Lung (tissue), 17 donors: ENCODE measurements at places on chromosomes 5 and 9. TPM values are rescaled to one million over a fixed set of nuclear protein-coding genes. Genes with fewer than 3 reads are reported as not detected.
A peak's percentile ranks its signal among the peaks of the same experiment; 100 is the strongest.

- no peak for DNase-seq
Measured at GRCh38 chr9:108182950-108183381, 672.8 kb downstream of the ACTL7B start.

- DNase-seq: no peak
Measured at GRCh38 chr9:130610862-130611707, 31.7 kb downstream of the FUBP3 start.

DNA sequence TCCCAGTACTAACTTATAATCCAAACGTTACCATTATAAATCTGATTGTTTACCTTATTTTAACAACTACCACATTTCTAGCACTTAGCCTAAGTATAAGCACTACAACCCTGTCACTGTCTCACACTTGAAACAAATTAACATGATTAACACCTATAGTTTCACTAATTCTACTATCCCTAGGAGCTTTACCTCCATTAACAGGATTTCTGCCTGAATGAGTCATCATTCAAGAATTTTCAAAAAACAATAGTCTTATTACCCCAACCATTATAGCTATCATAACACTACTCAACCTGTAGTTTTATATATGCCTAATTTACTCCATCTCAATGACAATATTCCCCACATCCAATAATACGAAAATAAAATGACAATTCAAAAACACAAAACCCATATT, 89.6 kb downstream of the INSL6 start:
- no peak for DNase-seq

Gene TICAM2
- 1.5 TPM for total RNA-seq

DNA sequence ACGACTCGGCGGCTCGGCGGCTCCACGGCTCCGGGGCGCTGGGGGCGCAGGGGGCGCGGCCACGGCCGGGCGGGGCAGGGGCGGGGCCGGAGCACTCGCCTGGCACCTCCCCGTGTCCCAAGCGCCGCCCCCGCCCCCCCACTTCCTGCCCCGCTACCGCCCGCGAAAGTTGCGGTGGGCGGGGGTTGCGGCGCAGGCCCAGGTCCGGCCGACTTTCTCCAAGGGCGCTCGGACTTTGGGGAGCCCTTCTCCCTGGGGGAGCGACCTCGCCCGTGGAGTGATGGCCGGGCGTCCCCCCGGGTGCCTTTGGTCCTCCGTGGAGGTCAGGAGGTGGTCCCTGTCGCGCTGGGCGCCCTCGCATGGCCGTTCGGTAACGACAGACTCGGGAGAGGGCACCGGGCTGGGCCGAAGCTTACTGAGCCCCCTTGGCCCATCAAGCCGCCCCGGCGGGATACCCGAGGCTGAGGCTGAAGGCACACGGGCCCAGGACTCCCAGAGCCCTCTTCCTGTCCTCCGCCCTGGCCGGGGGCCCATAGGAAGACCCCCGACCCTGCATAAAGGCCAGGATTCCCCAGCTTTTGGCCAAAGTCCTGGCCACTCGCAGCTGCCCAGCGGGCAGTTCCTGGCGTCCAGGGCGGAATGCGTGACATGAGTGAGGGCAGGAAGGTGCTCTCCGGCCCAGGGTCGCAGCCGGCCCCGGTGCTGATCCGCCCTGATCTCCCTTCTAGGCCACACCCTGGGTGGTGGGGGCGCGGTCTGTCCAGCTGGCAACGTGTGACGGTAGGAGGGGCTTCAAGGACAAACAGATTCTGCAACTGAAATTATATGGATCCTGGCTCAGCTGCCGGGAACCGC, 883 bp upstream of the VAV2 start:
- DNase-seq: peak; percentile 92

DNA sequence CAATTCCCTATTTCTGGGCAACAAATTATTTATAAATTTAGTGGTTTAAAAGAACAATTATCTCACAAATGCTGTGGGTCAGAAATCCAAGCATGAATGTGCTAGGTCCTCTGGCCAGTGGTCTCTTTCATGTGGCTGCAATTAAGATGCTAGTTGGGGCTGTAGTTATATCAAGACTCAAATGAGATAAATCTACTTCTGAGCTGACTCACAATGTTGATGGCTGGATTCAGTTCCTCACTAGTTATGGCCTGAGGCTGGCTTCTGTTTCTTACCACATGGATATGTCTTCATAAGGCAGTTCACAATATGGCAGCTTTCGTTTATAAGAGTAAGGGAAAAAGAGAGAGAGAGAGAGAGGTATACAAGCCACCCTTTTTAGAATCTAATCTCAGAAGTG, 717.0 kb downstream of the PRELID2 start:
- DNase-seq: no peak

GRCh38 chr9:131555841-131556673, 10.7 kb downstream of the PRRT1B start:
- no peak for DNase-seq

DNA sequence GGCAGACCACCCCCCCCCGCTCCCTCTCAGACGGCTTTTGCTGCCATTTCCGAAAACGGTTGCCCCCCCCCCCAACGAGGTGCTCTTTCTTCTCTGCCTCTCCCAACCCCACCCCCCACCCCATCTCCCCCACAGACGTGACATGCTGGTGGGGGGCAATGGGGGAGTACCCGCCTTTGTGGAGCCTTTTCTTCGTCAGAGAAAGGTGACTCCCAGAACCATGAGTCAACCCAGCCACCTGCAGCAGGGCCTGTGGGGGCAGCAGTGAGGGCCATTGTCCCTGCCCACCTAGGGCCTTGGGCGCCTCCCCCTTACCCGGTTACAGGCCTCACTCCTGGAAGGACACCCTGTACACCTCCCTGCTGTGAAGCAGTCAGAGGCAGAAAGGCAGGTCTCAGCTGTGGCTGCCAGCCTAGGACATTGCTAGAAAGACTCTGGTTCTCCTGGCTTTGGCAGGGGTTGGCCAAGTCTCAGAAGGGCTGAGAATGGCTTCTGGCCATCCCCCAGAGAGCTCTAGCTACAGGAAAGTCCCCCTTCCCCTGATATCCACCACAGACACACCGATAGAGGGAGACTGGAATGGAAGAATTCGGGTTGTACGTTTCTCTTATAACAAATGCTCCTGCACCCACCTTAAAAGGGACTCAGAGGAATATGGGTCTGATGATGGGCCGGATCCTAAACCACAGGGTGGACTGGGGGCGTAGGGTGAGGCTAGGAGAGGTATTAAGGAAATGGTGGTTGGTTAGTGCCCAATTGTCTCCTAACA, 2.2 kb downstream of the DNAJB5 start:
- no peak for DNase-seq

DNA sequence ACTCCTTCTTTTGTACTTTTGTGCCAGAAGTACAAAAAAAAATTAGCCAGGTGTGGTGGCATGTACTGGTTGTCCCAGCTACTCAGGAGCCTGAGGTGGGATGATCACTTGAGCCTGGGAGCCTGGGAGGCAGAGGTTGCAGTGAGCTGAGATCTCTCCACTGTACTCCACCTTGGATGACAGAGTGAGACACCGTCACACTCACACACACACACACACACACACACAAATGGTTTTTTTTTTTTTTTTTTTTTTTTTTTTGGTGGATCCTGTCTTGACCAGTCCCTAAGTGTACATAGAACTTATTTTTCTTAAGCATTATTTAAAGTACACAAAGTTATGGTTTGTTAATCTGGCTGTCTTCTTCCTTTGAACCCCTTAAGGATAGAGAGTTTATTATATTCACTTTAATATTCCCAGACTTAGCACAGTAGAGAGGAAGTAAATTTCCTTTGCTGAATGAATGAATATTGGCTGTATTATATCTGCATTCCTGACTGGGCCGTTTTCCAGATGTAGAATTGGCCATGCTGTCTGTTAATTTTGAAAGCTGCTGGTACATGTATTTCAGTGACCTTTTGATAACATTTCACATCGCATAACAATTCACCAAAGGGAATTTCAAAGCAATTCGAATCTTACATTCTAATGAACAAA, 429.0 kb upstream of the ZNF608 start:
- DNase-seq: peak; percentile 74

DNA sequence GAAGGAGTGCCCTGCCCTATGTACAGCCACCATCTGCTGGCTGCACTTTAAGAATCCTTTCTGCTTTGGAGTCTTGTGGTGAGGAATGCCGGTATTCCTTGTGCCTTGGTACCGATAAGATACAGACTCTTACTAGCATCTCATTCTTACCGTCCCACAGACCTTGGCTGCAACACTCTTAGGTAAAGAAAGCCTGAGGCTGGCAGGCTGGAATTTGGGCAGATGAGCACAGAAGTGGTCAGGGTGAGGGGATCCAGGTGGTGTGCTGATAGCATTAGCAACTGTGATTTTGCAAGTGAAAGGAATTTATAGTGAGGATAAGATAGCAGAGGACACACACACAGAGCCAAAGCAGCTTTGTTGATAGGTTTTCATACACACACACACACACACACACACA, 198.1 kb downstream of the ENC1 start:
- DNase-seq: no peak

DNA sequence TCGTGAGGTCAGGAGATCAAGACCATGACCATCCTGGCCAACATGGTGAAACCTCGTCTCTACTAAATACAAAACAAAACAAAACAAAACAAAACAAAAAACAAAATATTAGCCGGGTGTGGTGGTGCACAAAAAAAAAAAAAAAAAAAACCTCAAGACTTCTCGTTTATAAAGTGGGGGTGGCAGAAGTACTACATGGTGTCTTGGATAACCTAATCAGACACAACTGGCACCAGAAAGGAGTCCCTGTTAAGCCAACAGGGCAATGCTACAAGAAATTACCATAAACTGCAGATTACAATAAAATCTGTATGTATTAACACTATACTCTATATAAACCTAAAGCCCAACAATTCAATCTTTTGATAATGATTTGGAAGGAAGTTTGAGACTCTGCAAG, 50.0 kb downstream of the SERINC5 start:
- no peak for DNase-seq

Gene STKLD1
- total RNA-seq: 1.4 TPM

DNA sequence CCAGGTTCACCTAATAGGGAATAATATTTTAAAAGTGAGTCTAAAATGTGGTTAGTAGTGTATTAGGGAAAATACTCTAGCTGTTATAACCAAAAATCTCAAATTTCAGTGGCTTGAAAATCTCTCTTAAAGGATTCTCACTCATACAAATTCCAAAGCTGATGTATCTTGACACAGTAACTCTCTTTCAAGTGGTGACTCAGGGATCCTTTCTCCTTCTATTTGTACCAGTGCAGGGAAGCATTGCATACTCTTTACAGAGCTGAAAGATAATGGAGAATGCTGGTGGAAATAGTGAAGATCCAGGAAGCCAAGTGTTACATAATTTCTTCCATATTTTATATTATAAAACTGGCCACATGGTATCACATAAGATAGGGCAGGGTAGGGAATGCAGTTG, 560.2 kb upstream of the CDH9 start:
- no peak for DNase-seq

Gene MYMK
- total RNA-seq: not detected

DNA sequence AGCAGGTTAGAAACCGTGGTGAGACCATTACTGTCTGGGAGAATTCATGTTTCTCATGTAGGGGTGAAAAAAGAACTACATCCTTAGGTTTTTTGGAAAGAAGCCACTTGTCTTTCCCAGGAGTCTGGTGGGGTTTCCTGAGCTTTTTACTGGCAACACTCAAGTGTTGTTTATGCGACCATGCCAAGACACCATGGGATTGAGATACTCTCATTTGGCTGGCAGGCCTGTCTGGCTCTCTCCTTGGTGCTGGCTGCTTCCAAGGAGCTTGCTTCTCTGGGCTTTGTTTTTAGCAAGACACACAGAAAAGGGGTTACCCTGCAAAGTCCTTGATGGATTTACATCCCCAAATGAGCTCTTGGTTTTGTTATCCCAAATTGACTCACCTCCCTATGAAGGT, 80.9 kb upstream of the ISL1 start:
- peak; percentile 44 for DNase-seq

- no peak for DNase-seq
Measured at GRCh38 chr5:67090593-67090992, 106.0 kb downstream of the CD180 start.

Gene EGR1
- total RNA-seq: 26.3 TPM

Gene ZDHHC11
- 110 TPM for total RNA-seq

DNA sequence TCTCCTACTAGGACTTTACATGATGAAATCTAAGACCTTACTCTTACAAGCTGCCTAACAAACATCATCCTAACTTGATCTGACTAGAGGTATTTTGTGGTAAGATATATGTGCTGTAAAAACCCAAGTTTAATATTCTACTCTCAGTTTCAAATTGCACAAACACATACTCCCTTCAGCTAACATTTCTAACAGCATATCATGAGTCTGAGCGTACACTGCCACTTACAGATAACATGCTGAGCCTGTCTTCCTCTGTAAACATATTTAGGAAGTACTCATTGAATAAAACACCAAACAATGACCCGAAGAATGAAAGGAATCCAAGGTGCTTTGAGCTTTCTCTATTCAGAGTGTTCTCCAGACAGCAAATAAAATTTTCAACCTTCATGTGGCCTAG, 7.9 kb upstream of the ESM1 start:
- no peak for DNase-seq

GRCh38 chr9:98678244-98678842, 30.4 kb downstream of the GABBR2 start:
- DNase-seq: peak; percentile 3

- DNase-seq: no peak
Measured at GRCh38 chr9:13186091-13186490, 93.4 kb downstream of the MPDZ start.

DNA sequence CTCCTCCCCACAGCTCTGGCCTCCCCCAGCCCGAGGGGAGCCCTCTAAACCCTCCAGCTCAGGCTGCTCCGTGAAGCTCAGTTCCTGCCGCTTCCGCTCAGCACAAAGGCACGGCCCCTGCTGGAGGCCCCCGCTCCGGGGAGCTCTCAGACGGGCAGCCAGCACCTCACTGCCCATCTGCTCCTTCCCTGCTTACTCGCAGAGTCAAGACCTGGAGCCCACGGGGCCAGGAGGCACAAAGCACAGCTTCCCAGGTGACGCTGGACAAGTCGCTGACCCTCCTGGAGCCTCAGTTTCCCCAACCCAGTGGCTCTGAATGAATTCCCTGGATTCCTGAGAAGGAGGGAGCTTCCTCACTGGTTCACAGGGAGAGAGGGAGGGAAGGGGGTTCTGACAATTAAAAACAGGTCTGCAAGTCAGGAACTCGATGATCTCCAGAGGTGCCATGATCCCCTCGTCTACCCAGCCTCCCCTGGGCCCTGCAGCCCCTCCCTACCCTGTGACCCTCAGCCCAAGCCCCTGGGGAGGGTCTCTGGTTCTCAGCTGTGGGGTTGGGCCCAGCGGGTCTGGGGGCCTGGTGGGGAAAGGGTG, 36.2 kb downstream of the VAV2 start:
- peak; percentile 80 for DNase-seq

Gene PAEP
- 0.37 TPM for total RNA-seq

GRCh38 chr5:103207653-103208052, 50.9 kb upstream of the MACIR start:
- no peak for DNase-seq

Gene NR2F1
- total RNA-seq: 57.3 TPM

Gene ELAVL2
- total RNA-seq: 1.7 TPM
